Activated naive CD8-positive, alpha-beta T cell treated with anti-CD3 and anti-CD28 coated beads, Interleukin-2, amount 50 U/mL, for 16 hours (primary cell): ENCODE measurements at places on chromosomes 7 and 10.

GRCh38 chr10:123655751-123656150, 10.4 kb upstream of the GPR26 start:
- DNase-seq: no peak

DNA sequence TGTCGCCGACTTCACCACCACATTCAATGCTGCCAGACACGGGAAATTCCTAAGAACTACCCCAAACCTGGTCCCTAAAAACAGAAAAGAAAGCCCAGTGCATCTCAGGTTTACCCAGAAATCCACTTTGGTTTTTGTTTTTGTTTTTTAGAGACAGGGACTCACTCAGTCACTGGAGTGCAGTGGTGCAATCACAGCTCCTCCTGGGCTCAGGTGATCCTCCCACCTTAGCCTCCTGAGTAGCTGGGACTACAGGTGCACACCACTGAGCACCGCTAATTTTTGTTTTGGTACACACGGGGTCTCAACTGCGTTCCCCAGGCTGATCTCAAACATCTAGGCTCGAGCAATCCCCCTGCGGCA, 22.8 kb downstream of the MAD1L1 start:
- no peak for DNase-seq

DNA sequence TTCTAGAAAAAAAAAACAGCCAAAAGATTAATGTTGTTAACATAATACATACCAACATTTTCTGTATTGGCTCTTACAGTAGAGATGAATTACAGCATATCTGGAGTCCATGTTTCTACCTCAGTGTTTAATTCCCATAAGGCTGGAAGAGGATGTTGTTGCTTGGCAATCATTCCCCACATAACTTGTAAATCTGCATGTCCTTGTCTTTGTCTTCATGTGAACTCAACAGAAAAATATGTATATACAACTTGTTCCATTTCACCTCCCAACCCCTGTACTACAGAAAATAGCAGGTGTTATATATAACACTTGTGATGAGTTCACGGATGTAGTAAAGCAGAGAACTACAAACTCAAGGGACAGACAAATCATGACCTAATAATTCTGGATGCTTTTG, 160.9 kb upstream of the SEMA3C start:
- no peak for DNase-seq

- no peak for DNase-seq
Observed at GRCh38 chr7:104981672-104982037, 32.4 kb upstream of the KMT2E start.

GRCh38 chr10:72087392-72087968, 871 bp downstream of the SPOCK2 start:
- no peak for DNase-seq

GRCh38 chr10:127854769-127855590, 37.8 kb downstream of the CLRN3 start:
- no peak for DNase-seq

GRCh38 chr10:114458955-114459354, 54.7 kb upstream of the AFAP1L2 start:
- no peak for DNase-seq

DNA sequence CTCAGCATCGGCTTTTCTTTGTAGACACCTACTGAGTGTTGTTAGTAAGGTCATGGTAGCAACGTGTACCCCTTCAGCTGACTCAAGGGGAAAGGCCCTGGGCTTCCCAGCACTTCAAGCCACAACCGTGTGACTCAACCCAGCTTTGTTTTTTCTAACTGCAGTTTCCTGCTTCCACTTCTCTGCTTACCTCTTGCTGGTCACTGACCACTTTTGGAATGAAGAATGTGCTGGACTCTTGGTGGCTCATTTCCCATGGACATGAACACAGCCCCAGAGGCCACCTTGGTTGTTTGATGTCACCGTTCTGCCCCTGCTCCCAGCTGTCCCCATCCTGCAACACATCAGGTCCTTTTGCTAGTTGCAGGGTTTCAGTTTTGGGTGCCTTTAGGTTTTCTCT, 69.5 kb upstream of the ZNF438 start:
- DNase-seq: peak; percentile 33

DNA sequence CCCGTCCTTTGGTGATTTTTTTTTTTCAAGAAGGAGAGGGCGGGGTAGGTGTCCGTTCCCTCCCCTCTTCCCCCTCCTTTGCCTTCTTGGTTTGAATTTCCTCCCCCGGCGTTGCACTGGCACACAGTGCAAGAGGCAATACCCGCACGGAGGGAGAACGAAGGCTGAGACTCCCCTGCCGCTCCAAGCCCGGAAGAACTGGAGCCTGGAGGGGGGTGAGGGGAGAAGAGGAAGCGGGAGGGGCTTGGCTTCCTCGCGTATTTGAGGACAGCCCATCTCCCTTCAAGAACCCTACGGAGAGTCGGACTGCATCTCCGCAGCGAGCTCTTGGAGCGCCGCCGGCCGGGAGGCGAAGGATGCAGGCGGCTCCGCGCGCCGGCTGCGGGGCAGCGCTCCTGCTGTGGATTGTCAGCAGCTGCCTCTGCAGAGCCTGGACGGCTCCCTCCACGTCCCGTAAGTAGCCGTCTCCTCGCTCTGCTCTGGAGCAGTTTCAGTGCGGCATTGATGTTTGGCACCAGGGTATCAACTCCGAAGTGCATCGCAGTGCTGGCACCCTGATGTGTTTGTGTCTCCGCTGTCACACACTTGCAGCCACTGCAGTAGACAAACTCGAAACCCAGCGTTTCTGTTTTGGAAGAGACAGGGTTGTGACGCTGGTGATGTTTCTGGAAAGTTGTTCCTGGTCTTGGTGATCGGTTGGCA, at the start of gene CNTNAP2:
Gene CNTNAP2 (plus strand): TSS at position 281 of the 702 bp plus-strand sequence. CDS start 76 bp downstream, at position 357.
- DNase-seq: no peak

- DNase-seq: no peak
Observed at GRCh38 chr10:132700156-132701098, 85.5 kb downstream of the NKX6-2 start.

DNA sequence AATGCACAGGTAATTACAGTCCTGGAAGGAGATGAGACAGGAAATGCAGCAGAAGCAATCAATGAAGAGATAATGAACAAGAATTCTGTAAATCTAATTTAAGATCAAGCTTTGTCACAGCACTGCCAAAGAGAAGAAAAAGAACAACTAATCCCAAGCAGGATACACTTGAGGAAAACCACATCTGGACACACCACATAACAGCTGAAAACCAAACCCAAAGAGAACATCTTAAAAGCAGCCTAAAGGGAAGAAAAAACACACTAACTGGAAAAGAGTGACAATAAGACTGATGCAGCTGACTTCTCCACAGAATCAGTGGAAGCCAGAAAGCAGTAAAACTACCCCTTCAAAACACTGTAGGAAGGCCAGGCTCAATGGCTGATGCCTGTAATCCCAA, 10.2 kb downstream of the CYTH3 start:
- DNase-seq: no peak

- DNase-seq: no peak
Observed at GRCh38 chr10:123868038-123869019, 23.3 kb downstream of the CPXM2 start.

GRCh38 chr10:11414314-11415038, 197.0 kb downstream of the USP6NL start:
- no peak for DNase-seq

- DNase-seq: no peak
Observed at GRCh38 chr7:134766779-134767519, 12.5 kb upstream of the CALD1 start.

GRCh38 chr7:114414156-114415063, at the start of gene FOXP2:
FOXP2 (plus strand) TSS chr7:114414815; CDS start chr7:114426512, 11,697 bp downstream.
- DNase-seq: no peak

DNA sequence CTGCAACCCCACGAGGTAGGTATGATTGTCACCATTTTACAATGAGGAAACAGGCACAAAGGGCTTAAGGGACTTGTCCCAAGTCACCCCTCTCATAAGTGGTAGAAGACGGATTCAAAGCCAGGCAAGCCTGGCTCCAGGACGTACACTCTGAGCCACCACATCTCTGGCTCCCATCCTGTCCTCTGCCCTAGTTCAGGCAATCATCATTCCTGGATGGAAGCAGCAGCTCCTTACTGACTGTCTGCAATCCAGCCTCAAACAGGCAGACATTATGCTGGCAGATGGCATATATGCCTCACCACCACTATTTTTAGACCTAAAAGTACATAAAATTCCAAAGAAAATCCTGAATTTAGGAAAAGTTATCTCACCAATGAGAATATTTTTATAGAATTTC, 100.7 kb downstream of the USP6NL start:
- DNase-seq: no peak
